NB4 (cell line): ENCODE measurements at places on chromosomes 7 and 10.

- no peak for DNase-seq
These were observed at the start of gene AGR3 for GRCh38 chr7:16881844-16882243. Gene AGR3 (minus strand): TSS chr7:16881983. CDS start chr7:16878618, 3,365 bp downstream.

DNA sequence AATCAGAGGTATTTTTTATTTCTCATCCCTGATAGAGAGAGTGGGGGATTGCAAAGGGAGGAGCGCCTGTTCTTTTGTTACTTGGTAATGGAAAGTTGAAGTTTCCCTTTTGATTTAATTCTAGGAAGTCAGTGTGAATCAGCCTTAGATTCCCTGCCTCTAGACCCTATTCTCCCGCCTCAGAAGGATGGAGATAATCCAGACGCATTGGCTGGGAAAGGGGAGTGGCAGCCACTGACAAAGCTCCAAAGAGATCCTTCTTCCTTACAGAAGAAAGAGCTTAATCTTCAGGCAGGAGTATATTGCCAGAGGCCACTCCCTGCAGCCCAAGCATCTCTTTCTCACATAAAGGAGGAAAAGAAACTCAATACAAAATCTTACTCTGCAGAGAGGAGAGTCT, 122.3 kb upstream of the GALNT17 start:
- DNase-seq, result no peak

DNA sequence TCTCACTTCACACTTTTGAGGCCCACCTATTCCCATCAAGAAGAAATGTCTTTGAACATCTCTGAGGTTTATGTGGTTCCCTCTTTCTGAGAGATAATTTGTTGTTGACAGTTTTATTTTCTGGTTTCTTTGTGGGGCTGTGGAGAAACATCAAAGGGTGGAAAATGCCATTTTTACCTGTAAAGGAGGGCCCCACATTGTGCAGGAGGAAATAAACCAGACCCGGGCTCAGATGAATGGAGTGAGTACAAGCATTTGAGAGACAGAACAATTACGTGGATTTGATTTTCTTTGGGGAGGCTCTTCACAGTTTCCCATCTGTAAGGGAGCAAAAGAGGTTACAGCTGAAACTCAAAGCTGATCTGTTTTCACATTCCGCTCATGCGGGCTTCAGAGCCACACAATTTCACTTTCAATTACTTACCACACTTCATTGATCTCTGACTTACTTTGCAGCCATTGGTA, 29.8 kb downstream of the ITPRIP start:
- DNase-seq, result no peak

GRCh38 chr10:131954356-131954965, 27.3 kb downstream of the BNIP3 start:
- no peak for DNase-seq

GRCh38 chr7:37109843-37110242, 338.8 kb downstream of the ELMO1 start:
- peak; percentile 77 for DNase-seq

GRCh38 chr10:35704401-35704800, 62.3 kb upstream of the FZD8 start:
- no peak for DNase-seq

- DNase-seq, result peak; percentile 27
These were observed 180.2 kb upstream of the TPK1 start for GRCh38 chr7:145016068-145016467.

DNA sequence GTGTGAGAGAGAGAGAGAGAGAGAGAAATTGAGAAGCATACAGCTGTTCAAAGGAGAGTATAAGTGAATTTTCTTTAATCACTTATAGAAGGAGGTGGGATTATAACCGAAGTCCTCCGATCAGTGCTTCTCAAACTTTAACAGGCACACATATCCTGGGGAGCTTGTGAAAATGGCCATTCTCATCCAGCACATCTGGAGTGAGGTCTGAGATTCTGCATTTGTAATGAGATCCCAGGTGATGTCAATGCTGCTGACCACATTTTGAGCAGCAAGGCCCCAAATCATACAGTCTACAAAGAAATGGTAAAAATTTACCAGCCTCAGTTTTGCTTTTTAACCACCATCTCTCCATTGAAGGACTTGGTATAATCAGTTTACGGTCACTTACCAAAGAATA, 219.0 kb downstream of the PTEN start:
- no peak for DNase-seq
